HEK293T (cell line): ENCODE measurements at places on chromosomes 3 and 15.

DNA sequence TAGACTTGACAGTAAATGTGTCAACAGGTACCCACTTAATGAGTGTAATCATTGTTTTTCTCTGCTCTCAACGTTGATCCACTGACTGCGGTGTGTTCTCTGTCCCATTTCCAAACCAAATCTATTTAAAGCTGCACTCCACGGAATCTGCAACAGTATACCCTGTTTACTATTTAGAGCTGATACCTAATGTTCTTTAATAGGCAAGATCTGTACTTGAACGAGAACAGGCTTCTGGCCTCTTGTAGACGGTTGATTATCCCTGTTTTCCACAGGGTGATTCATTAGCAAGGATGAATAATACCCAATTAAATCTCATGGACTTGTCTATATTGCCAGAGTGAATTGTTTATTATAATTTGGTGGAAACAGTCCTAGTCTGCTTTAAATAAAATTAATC is 189.9 kb downstream of the LPP start:
- DNase-seq: no peak

DNA sequence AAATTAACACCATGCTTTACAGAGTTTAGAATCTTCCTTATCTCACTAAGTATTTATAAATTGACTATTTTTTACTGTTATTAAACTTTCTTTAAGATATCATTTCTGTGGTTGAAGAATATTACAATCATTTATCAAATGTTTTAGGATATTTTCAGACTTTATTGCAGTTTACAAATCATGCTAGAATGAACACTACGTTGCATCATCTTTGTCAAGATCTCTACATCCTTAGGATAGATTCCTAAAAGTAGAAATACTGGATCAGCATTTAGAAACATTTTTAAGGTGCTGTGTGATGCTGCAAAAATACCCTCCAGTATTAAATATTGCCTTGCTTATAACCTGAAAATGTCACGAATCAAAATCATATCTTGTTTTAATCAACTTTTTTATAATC is 2.5 kb upstream of the PLD1 start:
- no peak for DNase-seq

- no peak for DNase-seq
Measured at GRCh38 chr3:96086018-96086417, 728.4 kb upstream of the EPHA6 start.

DNA sequence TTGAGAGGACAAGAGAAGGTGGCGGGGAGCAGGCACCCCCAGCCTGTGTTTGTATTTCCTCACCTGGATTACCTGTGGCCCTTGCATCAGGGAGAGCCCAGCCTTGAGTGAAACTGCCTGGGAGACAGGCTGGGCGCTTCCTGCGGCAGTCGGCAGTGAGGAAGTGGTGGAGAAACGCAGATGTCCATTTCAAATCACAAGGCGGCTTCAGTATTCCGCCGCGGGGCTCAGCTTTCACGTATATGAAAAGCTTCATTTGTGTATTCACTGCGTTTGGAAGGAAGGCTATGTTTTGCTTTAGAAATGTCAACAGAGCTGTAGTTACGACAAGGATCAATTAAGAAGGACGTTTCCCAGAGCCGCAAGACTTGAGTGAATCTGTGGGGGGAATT is 167.4 kb upstream of the CTDSPL start:
- no peak for DNase-seq

DNA sequence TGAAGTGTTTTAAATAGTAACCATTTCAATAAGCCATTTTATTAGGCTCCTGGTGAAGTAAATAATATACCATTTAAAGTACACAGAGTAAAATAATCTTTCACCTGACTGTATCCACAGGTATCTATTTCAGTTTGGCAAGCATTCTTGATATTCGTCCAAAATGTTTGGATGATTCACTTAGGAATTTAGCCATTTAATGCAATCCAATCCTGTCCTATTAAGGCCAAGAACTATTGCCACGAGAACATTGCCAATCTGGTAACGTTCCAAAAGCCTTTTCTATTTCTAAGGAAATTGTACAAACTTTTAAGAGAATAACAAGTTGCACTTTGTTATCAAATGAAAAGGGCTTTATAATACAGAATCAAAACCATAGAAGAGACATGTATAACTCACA is 209.8 kb upstream of the THRB start:
- no peak for DNase-seq

- no peak for DNase-seq
Measured at GRCh38 chr3:162092751-162093150, 596.1 kb downstream of the OTOL1 start.

GRCh38 chr3:139260793-139261736 is 82.8 kb upstream of the MRPS22 start:
- no peak for DNase-seq

- peak; percentile 8 for DNase-seq
Measured at GRCh38 chr15:32994810-32995424, 199.6 kb downstream of the FMN1 start.

DNA sequence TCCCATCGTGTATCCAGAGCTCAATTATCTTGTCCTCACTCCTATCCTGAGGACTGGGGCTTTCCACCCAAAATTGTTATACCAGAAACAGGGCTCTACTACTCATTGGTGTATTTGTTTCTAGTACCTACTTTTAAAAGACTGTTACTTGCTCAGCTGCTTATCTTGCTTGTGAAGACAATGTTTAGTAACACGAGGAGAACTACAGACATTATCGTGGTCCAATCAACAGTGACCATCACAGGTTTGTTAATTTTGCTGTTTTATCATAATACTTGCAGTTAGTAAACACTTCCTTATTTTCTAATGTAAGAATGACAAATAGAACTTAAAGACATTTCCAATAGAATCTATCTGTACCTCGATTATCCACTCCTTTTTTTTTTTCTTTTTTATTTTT is 13.5 kb downstream of the LRCH3 start:
- DNase-seq: no peak

DNA sequence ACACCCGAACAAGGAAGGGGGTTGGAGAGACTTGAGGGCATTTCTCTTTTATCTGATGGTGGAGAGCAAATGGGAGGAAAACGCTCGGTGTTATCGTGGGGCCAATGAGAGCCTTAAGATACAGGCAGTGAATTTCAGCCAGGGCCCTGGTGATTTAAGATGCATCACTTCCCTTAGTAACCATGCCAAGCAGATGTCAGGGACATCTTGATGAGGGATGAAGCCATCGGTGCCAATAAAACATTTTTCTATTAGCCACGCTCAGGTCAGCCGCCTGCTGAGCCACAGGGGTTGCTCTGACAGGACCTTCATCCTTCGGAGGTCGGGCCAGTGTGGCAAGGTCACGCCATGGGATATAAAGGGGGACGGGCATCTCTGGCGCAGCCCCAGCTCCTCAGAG is 10.6 kb downstream of the IQSEC1 start:
- DNase-seq: no peak

DNA sequence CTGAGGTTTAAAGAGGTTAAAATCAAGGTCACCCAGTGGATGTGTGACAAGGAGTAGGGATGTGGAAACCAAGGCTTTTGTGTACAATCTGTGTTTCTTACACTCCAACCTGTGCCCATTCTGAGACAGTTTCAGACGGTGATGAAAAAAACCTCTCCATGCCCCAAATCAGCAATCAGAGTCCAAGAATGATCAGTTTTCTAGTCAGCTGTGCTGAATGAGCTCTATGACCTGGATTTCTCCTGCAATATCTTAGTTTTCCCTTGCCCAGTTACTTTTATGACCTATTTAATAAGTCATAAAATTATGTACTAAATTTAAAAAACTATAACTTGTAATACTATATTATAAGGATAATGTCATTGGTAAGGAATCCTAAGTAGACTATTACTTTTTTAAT is 37.5 kb upstream of the CBLB start:
- DNase-seq: no peak

DNA sequence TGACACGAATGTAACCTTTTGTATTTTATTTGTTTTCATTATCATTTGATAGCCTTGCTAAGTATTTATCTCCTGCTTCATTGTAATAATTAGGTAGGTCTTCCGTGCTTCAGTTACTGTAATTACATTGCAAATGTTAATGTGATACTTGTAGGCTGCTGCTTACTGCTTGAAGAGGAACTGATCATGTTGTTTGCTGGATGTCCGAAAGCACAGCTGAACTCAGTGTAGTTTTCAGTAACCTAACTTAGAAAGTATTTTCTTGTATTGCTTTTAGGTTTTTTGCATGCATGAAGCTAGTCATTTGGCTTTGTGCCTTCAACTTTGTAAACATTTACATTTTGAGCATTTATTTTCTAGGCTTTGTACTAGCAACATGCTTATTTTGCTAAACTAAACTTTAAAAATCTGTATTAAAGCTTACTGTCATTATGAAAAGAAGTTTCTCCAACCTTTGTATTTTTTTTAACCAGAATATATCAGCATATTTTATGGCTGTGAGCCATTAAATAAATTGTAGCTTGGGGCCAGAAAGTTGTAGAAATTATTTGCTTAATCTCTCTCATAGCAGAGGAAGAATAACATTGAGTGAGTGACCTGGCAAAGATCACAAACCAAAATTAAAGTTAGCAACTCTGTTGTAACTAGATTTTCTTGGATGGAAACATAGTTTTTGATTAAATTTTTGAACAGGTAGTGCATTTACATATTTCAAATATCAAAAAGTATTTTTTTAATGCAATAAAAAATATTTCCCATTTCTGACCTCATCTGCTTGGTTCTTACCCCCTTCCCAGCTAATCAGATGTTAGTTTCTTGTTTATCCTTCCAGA is 30.7 kb downstream of the SACM1L start:
- DNase-seq: no peak

GRCh38 chr3:10434938-10435336 is 70.4 kb downstream of the ATP2B2 start:
- DNase-seq: no peak

DNA sequence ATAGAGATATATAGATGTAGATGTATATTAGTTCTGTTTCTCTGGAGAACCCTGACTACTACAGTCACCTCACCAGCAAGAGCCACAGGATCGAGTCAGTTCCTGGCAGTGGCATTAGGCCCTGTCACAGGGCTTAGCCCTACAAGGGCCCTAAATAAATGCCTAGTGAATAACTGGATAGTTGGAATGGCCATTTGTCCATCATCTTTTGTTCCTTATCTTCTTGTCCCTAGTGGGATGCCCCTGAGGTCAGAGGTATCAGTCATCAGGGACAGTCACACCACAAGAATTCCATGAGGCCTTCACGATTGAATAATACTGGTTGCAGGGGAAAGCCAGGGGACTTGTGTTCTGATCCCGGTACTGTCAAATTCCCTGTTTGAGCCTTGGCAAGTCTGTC is 204.9 kb upstream of the PPP2R3A start:
- DNase-seq: no peak

- DNase-seq: no peak
Measured at GRCh38 chr15:66936109-66936860, 129.1 kb upstream of the SMAD3 start.

DNA sequence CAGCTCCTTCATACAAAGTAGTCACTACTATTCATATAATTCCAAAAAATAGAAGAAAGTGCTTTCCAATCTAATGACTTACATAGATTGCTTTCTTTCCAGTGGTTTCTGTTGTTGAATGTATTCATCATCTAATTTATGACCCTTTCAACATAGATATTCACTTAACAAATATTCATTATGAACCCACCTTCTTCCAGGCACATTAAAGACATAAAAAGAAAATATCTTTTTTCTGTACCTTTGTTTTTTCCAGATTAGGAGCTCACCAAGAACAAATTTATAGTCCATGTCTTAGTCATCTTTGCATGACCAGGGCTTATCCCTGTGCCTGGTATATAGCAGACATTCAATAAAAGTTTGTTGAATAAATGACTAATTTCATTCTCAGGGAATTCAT is 32.4 kb upstream of the PDZRN3 start:
- no peak for DNase-seq

- no peak for DNase-seq
Measured at GRCh38 chr3:168312984-168313383, 217.3 kb upstream of the GOLIM4 start.

GRCh38 chr15:83766339-83766738 is 112.4 kb downstream of the ADAMTSL3 start:
- no peak for DNase-seq

DNA sequence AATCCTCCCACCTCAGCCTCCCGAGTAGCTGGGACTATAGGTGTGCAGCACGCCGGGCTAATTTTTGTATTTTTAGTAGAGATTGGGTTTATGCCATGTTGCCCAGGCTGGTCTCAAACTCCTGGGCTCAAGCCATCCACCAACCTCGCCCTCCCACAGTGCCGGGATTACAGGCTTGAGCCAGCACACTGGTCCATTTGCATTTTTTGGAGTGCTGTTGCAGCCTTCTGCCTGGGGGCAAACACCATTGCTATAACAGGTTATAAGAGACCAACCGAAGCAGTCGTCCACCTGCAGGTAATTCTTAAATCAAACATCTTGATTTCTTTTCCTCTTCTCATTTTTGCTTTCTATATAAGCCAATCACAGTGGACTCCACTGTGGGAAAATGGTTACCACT is 27.7 kb downstream of the ACKR4 start:
- no peak for DNase-seq

DNA sequence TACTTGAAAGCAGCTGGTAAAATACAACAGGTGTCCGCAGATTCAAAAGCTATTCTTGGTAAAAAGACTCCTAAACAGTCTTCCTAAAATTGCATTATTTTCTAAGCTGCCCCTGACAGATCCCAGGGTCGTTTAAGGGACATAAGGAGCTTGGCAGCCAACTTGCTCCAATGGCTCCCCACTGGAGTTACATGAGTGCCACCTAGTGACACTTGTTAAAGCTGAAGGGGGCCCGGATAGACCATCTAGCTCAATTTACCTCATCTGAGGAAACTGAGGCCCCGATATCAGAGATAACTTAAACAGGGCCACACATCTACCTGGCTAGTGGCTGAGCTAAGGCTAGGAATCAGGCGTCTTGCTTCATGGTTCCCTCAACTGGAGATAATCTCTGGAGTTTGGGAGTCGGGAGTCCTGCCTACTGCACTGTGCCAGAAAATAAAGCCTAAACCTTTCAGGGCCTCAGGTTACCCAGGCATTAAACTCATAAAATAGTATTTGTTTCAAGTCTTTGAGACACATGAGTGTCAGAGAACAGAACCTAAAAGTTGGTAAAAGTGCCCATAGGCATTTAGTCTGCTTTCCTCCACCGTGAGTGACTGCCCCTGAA is 6.5 kb upstream of the TBC1D23 start:
- DNase-seq: peak; percentile 72

GRCh38 chr3:189839576-189839975 is 208.4 kb downstream of the TP63 start:
- no peak for DNase-seq

DNA sequence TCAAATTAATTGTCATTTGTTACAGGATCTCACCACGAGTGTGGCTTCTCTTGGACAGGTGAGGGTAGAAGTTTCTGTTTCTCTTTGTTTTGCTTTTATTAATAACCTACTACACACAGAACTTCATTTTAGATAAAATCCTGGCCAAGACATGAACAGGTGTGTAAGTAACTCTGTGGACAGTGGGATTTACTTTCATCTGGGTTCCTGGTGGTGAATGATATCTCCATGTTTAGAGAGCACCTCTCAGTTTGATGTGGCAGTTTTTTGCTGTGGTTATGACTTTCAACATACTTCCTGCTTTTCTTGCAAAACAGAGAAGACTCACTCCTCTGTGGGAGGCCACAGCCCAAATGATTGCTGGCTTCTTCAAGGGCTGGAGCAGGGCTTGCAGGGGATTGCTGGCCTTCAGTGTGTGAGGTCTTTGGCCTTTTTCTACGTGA is 71.1 kb upstream of the XCR1 start:
- no peak for DNase-seq
